NCI-H226 (cell line): ENCODE measurements at places on chromosomes 13 and 19.

DNA sequence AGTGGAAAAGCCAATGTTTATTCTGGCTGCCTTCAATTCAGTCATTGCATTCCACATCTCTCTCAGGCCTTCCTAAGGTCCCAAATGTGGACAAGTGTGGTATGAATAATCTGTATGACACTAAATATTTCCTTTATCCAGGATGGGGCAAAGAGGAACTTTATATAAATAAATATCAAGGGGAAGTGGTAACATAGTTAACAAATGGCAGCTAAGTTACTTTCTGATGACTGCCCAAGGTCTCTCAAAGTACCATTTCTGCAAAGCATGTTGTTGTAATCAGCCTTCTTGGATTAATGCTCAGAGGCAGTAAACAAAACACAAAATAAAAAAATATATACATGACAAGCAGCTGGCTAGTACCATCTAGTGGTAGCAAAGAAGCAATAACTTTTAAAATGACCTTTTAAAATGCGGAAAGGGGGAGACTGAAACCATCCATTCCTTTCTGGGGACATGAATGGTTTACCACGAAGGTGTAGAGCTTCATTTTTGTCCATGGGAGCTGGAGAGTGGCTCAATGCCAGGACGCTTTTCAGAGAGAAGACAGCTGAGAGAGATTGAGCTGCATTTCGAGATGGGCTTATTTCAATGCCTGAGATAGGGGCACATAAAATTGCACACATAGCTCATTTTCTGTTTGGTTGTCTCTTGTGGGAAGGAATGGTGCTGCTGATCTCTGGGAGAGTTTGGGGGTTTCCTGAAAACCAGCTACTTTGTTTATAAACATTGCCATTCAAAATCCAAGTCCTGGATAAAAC, 259.2 kb downstream of the RFC3 start:
- no peak for DNase-seq

- no peak for DNase-seq
Measured at GRCh38 chr13:85841427-85841826, 42.2 kb upstream of the SLITRK6 start.

GRCh38 chr19:28582796-28583195, 630.2 kb downstream of the UQCRFS1 start:
- DNase-seq, result no peak

GRCh38 chr13:28058866-28059613, 41.3 kb downstream of the FLT3 start:
- no peak for DNase-seq

DNA sequence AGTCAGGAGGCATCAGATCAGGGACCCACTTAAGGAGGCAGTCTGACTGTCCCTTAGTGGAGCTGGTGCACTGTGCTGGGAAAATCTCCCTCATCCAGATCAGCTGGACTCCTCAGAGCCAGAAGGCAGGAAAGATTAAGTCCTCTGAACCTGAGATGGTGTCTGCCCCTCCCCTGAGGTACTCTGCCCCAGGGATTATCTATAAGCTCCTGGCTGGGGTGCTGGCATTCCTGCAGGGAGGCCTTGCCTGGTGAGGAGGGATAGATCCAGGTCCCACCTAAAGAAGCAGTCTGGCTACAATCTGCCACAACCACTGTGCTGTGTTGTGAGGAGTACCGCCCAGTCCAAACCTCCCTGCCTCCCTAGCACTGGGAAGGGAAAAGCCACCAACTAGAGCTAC, 81.2 kb downstream of the NHLRC3 start:
- no peak for DNase-seq

DNA sequence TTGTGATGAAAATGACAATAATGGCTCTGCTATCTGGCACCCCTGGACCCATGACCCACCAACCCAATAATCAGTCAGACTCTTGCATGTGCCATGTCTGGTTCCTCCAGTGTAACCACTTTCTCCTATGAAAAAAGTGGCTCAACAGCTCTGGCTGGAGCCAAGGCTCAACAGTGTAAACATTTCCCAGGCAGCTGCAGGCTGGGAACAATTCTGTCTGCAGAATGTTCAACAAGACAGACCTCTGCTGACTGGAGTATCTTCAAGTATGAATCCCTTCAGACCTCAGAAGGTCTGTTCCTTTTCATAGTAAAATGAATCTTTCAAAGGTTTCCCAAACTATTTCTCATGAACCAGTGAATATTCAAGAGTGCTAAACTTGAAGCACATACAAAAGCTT, 410.1 kb upstream of the HTR2A start:
- no peak for DNase-seq

GRCh38 chr13:80690208-80690607, 349.3 kb upstream of the SPRY2 start:
- DNase-seq, result no peak

- no peak for DNase-seq
Measured at GRCh38 chr13:102141625-102142472, 260.0 kb downstream of the FGF14 start.
